Panc1 (cell line): ENCODE measurements at places on chromosomes 16 and 17. TPM values are rescaled to one million over a fixed set of nuclear protein-coding genes. Genes with fewer than 3 reads are reported as not detected.

DNA sequence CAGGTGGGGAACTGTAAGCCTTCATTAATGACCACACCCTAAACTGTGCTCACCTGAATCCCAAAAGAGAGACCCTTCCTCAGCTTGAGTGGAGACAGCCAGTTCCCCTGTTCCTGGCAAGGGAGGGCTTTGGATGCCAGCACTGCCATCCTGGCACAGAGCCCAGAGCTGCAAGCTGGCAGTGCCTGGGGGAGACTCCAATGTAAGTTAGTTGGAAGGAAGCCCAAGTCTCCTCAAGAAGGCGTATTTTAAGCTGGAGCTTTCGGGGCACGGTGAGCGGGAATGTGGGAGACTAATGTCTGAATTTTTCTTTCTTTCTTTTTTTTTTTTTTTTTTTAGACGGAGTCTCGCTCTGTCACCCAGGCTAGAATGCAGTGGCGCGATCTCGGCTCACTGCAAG is 4.7 kb downstream of the CDC42EP4 start:
- DNase-seq, result no peak

SBK1 gene
- total RNA-seq, result 2.4 TPM

IRX3 gene
- 7.0 TPM for total RNA-seq

- DNase-seq, result no peak
Observed at GRCh38 chr16:67647111-67647651, 2.2 kb downstream of the CARMIL2 start.

GRCh38 chr17:36683387-36683786 is 82.0 kb downstream of the MRM1 start:
- no peak for DNase-seq

RDM1 gene
- 5.5 TPM for total RNA-seq

CCP110 gene
- 31.8 TPM for total RNA-seq

TM4SF5 gene
- not detected for total RNA-seq
